ENCODE measurements at places on chromosomes 5 and 9.
A peak's percentile ranks its signal among the peaks of the same experiment; 100 is the strongest.

DNA sequence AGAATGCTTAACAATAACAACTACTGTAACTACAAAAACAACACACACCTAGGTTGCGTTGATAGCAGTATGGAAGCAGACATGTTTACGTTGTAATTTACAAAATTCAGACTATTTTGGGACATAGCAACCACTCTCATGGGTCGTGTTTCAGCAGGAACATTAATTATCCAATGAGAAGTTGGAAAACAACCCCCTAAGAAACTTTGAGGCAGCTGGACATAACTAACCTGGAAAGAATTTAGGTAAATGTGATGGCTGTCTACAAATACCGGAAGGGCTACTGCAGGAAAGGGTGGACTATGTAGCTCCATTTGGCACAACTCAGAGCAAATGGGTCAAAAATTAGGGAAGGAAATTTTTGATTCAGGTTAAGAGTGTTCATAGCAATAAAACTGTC, 409.3 kb downstream of the ADGRV1 start:
- DNase-seq: no peak

GRCh38 chr5:139985290-139985689, 57.8 kb downstream of the NRG2 start:
- no peak for DNase-seq

DNA sequence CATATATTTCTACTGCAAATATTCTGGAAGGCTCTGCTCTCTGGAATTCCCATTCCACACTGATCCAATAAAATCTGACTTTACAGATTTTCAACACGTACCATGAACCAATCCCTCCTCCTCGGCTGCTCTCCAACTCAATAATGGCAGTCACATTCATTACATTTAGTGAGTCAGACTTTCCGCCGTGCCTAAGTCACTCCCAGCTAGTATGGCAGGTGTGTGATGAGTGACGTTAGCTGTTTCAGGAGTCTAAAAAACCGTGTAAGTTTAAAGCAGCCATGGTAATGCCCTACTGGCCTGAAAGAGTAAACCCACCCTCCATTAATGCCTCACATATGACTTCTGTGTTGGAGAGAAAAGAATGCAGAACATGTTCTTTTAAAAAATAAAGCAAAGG, 3.3 kb downstream of the FBN2 start:
- no peak for DNase-seq

DNA sequence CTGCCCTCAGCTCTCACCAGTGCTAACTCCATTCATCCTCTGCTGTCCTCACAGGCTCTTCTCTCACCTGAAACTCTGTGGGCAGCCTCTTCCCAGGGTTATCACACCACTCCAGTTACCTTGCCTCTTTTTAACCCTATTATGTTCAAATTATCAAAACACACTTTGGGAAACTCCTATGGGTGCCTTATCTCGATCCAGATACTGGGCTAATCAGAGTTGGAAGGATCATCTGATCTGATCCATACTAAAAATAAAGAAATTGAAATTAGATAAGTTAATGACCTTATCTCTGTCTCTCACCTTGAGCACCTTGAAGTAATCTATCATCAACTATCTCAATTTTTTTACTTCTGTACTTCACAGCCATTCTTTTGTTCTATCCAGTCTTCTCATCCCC, 300.5 kb upstream of the ISL1 start:
- no peak for DNase-seq

- peak; percentile 50 for DNase-seq
These were observed 1.0 kb upstream of the MEF2C start for GRCh38 chr5:88883836-88884607.

DNA sequence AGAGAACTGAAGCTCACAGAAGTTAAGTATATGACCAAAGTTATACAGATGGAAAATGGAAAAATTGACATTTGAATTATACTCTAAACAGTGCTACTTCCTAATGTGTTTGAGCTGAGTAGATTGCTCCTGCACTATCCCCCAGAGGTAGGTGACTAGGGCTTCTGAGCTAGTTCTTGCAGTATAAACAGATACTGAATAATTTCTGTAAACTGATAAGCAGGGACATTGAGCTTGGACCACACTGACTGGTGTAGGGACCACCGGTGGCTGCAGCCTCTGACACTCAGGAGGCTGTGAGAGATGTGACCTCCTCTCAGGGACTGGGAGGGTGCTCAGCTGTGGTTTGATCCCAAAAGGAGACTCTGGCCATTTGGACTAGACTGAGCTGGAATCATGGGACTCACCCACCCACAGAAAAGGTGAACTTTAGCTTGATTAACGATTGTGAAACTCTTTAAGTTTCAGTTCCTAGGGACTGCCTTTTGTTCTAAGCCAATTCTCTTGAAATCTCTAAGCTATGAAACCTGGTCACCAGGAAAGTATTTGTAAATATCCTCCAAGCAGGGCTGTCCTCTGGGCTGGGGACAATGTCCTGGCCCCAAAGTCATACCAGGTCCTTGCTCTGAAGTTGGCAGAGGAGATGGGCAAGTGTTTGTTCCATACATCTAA, 291.5 kb downstream of the SEC61B start:
- DNase-seq: peak; percentile 22

DNA sequence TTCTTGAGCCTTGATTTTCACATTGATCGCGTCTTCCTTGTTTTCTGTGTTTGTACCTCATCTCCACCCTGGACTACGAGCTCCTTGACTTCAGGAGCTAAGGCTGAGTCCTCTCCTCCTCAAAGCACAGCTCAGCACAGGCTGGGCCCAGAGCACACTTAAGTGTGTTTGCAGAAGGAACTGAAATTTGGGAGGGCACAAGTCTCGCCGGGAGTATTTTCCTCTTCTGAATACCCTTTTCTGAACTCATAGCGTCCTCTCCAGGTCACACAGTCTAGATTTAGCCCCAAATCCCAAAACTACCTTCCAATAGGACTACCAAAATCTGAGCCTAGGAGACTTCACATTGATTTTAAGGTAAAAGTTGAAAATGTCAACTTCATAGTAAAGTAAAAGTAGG, 41.6 kb downstream of the TSTD2 start:
- DNase-seq: no peak

DNA sequence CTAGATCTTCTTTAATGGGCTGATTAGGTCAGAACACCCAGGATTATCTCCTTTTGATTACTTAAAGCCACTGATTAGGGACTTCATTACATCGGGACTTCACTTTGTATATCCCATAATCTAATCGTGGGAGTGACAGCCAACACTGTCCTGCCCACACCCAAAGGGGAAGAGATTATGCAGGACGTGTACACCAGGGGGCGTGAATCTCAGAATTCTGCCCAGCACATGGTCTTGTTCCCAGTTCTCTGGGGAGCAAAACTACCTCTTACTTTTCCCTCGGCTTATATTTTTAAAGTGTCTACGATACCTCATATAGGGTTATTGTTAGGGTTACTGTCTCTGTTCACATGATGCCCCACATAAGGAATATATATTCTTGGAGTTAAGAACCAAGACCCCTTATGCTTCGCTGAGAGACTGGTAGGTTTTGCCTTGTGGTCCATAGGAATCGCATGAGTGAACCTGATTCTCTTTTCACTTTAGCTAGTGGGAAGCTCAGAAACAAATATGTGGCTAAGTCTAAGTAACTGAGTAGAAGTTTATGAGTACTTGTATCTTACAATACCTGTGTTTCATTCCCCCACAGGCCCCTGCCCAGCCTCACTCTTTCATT, 192.7 kb downstream of the GNA14 start:
- peak; percentile 39 for DNase-seq

- no peak for DNase-seq
These were observed 543.9 kb downstream of the PRR16 start for GRCh38 chr5:121008041-121008440.

DNA sequence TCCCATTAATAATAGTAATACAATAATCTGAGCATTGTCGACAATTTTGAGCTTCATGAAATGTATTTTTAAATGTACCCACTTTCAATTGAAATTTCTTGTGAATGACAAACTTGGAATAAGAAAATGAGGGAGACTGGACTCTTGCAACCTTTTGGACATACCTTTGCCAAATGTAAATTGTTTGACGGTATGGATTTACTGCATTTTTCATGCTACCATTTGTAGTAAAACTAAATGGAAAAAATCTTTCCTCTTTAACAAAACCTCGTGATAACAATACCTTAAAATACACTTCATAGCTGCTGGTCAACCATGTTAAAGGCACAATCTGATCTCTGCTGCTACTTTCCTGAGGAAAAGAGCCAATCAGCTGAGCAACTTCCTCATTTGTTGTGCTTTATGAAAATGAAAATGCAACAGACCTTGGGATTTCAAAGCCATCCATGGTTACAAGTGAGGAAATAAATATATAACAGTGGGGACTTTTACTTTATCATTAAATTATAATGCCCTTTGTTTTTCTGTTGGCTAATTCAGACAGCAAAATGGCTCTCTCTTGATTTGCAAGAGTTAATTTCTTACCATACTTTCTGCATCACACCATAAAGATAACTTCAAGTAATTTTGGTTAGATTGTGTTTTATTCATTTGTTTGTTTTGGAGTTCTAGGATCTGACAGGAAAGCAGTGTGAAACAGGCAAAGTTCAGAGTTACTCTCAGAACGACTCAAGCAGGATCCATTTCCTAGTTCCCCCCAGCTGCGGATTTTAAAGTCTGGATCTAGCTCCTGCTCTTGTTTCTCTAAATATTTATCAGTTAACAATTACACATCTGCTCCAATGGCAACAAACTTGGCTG, 1.1 kb downstream of the ALDH1A1 start:
- DNase-seq: no peak

DNA sequence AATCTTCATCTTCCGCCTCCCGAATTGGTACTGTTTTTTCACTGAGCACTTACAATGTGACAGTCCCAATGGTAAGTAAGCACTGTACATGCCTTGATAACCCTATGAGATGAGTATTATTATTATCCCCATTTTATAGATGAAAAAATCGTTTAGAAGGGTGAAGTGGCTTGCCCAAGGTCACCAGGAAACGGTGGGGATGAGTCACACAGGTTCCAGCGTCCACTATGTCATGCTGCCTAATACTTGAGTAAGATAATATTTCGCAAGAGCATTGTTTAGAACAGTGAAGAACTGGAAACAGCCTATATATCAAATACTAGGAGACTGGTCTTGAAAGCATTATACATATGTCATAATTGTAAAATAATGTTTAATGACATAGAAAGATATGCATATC, 12.9 kb downstream of the HAND1 start:
- DNase-seq: no peak

GRCh38 chr9:123757547-123757946, 172.4 kb downstream of the DENND1A start:
- no peak for DNase-seq
